ENCODE measurements at places on chromosomes 6 and 20. TPM values are rescaled to one million over a fixed set of nuclear protein-coding genes. Genes with fewer than 3 reads are reported as not detected.

- no peak overlapping the region for H3K4me3 ChIP-seq
- peaks cover 15% of the 10 kb centered on the region for H3K4me1 ChIP-seq
- no peak for DNase-seq
- H3K27me3 ChIP-seq = no peaks in the 10 kb centered on the region
- H3K27ac ChIP-seq = no peak overlapping the region
Measured at GRCh38 chr6:89048985-89049384, 31.6 kb upstream of the PNRC1 start.

LAMA2 gene
- not detected for total RNA-seq

GRCh38 chr20:18666803-18667415, 79.1 kb downstream of the DTD1 start:
- H3K4me1 ChIP-seq = no peaks in the 10 kb centered on the region
- H3K27me3 ChIP-seq = no peaks in the 10 kb centered on the region
- no peak overlapping the region for H3K4me3 ChIP-seq
- DNase-seq = no peak
- no peaks in the 10 kb centered on the region for H3K36me3 ChIP-seq
- H3K27ac ChIP-seq = no peak overlapping the region

- H3K4me1 ChIP-seq = no peaks in the 10 kb centered on the region
- no peak overlapping the region for H3K4me3 ChIP-seq
- no peaks in the 10 kb centered on the region for H3K27me3 ChIP-seq
- no peaks in the 10 kb centered on the region for H3K36me3 ChIP-seq
Measured at GRCh38 chr20:57787151-57787989, 77.6 kb upstream of the PMEPA1 start.

GRCh38 chr6:14924126-14925024, 321.5 kb upstream of the JARID2 start:
- H3K4me3 ChIP-seq = no peak overlapping the region
- H3K36me3 ChIP-seq = no peaks in the 10 kb centered on the region
- H3K27me3 ChIP-seq = peaks cover 3% of the 10 kb centered on the region

All from activated naive CD8-positive, alpha-beta T cell treated with anti-CD3 and anti-CD28 coated beads, Interleukin-2, amount 10 ng/mL, durations not matched to agents 7 days and 5 days (primary cell).